Posterior cingulate gyrus (tissue), 11 donors: ENCODE measurements at places on chromosomes 2 and 18.

GRCh38 chr2:240051697-240052096 lies 1.6 kb downstream of the OR6B3 start:
- DNase-seq = no peak

- DNase-seq = no peak
These were observed 451.3 kb upstream of the VWC2L start for GRCh38 chr2:213959589-213959988.

GRCh38 chr18:8480506-8481328 lies 128.5 kb upstream of the RAB12 start:
- DNase-seq = peak; percentile 88

- DNase-seq = no peak
These were observed 2.2 kb downstream of the ELAC1 start for GRCh38 chr18:50970006-50970405.

DNA sequence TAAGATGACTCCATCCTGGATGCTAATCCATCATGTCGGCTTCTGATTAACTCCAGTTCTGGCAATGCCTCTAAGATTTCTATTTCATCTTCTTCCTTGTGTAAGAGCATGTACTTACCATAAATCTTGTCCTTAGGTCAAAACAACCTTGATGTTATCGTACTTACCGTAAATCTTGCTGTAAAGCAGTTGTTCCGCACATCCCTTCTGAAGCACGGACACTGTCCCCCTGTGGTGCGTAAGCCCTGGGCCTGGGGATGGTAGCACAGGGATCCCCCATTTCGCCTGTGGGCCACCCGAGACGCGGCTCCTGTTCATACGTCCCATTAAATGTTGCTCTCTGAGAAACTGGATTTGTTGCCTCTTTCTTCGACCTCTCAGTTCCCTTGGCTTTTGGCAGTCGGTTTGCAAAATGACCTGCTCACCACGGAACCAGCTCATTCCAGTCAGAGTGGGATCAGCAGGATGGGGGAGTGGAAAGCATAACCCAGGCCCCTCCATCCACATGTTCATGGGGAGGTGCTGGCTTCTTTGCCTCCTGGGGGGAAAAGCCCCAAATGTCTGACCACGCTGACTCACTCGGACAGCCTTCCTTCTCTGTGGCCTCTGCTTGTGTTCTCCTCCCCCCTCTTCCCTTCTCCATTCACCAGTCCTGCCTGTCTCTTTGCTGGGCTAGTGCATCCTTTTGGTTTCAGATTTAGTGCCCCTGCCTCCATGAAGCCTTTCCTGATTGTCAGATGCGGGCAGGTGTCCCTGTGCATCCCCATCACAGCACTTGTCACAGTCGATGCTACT lies 49.9 kb downstream of the RAB31 start:
- DNase-seq = no peak

GRCh38 chr18:10526561-10526949 lies 728 bp downstream of the NAPG start:
- DNase-seq = no peak

- DNase-seq = no peak
These were observed 316.3 kb upstream of the SLC14A2 start for GRCh38 chr18:45298986-45299385.

DNA sequence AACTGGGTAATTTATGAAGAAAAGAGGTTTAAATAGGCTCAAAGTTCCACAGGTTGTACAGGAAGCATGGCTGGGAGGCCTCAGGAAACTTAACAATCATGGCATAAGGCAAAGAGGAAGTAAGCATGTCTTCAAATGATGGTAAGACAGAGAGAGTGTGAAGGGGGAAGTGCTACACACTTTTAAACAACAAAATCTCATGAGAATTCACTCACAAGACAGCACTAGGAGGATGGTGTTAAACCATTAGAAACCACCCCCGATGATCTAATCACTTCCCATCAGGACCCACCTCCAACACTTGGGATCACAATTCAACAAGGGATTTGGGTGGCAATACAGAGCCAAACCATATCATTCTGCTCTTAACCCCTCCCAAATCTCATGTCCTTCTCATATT lies 34.9 kb downstream of the CFAP210 start:
- DNase-seq = no peak

DNA sequence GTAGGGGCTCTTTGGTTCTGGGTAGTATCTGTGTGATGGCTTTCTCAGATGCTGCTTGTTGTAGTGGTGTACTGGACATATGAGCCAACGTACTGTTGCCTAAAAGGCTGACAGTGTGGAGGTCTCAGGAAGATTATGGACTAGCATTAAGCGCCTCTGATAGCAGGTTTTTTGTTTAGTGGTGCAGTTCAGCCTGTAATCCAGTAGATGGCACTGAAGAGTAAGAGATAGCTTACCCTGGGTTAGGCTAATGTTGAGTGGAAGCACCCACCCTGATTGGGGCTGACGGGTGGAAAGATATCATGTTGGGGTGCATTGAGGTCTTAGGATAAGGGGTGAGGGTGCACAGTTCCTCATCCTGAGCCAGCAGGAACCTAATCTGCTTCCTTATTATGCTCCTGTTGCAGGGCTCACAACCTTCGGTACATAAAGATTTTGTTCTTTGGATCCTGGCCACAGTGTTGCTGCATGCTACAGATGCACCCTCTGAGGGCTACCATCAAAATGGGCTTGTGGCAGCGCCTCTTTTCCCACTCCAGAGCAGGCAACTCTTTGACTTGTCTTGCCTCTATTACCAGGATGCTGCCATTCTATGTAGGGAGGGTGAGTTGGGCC lies 79.6 kb downstream of the MSTN start:
- DNase-seq = no peak

DNA sequence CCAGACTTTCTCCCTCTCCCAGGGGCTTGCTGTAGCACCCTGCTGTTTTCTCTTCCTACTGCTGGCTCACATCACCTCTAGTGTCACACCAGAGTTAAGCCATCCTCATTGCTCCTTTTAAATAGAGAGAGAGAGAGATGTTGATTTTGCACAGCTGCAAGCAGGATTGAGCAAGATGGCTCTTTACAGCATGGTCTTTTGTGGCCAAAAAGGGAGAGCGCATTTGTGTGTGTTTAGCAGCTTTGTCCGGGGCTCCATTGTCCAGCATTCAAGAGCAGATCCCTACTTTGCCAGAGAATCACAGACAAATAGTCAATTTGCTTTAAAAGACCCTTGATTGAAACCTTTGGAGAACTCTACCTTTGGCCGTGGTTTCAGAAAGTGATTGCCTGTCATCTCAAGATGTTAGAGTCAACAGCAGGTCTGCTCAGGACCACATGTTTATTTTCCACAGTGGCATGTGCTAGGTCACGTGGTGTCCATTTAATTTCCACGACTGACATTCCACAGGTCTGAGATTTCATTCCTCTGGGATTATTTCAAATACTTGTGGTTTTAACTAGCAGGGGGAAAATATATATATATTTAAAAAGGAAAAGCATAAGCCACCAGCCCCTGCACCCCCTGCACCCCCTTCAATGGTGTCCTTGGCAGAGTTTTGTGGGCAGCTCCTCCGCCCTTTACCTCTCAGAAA lies 359.9 kb upstream of the SLC14A2 start:
- DNase-seq = no peak

- DNase-seq = no peak
These were observed 3.0 kb upstream of the RND3 start for GRCh38 chr2:150490466-150490865.

GRCh38 chr2:120568089-120568974 lies 167.3 kb upstream of the GLI2 start:
- no peak for DNase-seq

- DNase-seq = no peak
These were observed 205.3 kb upstream of the CDH20 start for GRCh38 chr18:61127714-61128467.

DNA sequence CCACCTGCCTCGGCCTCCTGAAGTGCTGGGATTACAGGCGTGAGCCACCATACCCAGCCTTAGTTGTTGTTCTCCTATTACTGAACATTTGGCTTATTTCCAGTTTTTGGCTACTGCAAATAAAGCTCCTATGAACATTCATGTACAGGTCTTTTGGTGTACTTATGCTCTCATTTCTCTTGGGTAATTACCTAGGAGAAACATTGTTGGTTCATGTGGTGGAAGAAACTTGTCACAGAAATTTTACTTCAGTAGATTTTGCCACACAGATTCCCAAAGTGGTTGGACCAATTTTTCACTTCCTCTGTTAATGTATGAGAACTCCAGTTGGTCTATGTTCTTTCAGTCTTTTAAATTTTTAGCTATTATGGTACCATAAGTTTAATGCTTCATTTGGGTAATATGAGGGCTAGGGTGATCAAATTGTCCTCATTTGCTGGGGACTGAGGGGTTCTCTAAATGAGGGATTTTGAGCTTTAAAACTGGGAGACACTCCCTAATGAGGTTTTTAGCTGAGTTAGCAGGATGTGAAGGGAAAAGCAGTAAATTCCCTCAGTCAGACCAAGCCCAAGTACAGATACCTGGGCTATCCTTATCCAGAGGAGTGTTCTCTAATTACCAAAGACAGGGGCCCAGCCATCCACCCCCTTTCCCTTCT lies 33.9 kb downstream of the MTA3 start:
- DNase-seq = no peak

- DNase-seq = no peak
These were observed 102.1 kb upstream of the CDCA7 start for GRCh38 chr2:173252581-173252980.

DNA sequence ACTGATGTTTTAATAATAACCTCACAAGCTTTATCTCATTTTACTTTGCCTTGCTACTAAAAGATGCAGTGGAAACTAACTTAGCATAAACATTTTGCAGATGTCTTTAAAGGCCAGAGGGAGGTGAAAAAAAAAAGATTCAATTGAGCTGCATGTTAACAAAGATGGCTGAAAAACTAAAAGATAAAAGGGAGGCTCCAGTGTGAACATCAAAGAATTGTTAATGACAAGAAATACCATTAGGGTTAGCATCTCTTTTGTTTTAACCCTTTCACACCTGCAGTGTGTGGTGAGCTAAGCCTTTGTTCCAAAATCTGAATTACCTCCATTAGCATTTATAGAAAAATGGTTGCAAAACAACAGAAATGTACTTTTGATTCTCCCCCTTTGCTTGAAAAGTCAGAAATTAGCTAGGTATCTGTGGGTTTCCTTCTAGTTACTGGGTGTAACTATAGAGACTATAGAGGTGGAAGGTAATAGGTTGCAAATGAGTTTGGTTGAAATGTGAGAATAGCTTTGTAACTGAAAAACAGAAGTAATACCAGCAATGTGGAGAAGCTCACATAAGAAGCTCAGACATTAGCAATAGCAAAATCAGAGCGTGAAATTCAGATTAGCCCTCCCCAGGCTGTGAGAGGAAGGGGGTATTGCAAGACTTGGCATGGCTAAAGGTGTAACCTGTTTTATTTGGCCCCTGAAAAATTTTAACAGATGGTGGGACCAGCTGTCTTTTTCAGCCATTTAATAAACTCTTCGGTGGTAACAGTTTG lies 34.8 kb upstream of the SP5 start:
- DNase-seq = no peak

- no peak for DNase-seq
These were observed 575 bp downstream of the ATL2 start for GRCh38 chr2:38376346-38377049.

DNA sequence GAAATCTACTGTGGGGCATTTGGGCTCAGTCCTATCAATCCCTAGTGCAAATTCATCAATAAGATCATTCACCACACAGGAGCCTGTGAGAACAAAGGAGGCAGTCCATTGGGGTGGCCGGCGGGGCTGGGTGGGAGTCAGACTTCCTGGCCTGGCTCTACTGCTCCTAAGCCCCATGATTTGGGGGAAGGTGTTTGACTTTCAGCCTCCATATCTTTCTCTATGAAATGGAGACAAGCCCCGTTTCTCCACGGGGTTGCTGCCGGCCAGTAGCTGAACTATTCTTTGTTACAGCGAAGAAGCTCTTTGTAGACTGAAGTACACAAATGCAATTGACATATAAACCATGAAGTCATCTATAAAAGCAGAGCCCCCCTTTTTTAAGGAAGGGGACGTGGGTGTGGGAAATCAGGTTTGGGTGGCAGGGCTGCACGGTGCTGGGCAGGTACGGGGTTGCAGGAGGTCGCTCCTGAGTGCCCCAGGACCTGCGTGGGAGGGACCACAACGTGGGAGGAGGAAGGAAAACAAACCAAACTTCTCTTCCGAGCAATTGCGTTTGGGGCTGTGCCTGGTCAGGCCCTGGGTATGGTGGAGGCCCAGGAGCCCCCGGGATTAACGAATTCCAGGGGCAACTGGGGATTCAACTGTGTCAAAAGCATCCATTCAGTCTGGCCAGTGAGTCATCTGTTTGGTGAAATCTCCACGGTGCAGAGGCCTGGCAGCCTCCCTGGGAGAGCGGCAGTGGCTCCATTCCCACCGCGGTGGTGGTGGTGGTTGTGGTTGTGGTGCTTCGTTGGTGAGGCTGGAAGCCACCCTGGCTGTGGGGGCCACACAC lies 18.2 kb downstream of the FBLN7 start:
- no peak for DNase-seq

DNA sequence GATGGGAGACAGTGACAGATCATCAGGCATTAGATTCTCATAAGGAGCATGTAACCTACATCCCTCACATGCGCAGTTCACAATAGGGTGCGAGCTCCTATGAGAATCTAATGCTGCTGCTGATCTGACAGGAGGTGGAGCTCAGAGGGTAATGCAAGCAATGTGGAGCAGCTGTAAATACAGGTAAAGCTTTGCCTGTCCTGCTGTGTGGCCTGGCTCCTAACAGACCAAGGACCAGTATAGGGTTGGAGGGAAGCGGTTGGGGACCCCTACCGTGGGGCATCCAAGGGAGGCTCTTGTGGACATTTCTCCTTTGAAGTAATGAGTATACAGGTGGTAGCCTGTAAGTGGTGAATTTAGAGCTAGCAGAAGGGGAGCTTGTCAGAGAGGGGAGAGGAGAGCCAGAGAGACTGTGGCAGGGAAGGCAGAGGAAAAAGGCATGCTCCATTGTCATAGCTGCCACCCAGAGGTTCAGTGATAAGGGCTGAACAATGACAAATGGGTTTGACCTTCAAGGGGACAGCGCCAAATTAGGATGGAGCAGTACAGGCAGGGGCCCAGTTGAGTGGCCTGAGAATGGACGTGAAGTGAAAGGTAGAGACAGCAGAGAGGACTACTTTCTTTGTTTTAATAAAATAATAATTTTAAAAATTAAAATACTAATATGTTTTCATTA lies 15.2 kb upstream of the TMBIM1 start:
- no peak for DNase-seq

DNA sequence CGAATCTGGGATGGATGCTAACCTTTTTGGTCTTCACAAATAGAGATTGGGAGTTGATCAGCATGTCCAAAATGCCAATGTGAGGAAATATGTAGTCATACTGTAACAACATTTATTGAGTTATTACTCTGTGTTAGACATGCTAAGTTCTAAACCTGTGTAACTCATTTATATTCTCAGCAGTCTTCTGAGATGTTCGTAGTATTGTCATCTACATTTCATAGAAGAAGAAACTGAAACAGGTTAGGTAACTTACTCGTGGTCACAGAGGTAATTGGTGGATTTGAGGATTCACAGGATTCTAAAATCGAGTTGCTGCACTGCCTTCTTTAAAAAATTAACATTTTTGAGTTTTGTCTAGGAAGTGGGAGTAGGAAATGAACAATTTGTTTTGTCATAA lies 162.1 kb downstream of the UBE2E3 start:
- no peak for DNase-seq
